ENCODE measurements at places on chromosomes 5 and 9. TPM values are rescaled to one million over a fixed set of nuclear protein-coding genes. Genes with fewer than 3 reads are reported as not detected.

The LRRC19 gene
- total RNA-seq, result not detected

The FBP2 gene
- not detected for total RNA-seq

The IFNA13 gene
- not detected for total RNA-seq

The CDKN2B-AS1 gene
- not detected for total RNA-seq

DNA sequence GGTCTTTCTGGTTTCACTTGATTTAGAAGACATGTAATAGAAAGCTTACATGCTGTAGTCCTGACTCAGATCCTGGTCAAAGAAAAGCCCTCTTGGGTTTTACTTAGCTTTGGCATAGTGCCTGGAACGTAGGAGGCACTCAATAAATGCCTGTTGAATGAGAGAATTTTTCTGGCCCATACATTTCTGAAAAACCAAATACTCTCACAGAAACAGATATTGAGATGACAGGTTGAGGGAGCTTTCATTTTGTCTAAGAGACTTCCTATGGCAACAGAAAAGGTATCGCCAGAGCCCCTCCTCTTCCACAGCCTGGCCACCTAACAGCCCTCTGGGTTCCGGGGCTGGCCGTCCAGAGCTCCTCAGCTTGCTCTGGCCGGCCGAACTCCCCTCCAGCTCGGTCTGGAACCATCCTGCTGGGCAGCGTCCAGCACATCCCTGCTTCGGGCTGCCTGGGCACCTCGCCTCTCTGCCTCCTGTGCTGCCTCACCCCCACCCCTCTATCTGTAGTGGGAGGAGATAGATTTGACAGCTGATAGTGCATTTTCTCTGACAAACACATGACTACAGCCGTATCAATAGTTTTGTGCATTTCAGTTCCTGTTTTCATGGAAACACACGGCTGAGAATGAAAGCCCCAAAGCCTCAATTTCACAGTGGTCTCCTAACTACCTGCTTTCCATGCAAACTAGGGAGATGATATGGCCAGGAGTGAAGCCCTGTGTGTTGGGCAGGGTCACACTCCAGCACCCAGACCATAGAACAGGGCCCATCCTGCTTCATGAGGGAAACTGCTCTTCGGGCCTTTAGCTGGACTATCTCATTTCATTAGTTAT, 1.1 kb downstream of the IL4 start:
- peaks cover 12% of the 10 kb centered on the region for H3K4me1 ChIP-seq
- no peak for DNase-seq

DNA sequence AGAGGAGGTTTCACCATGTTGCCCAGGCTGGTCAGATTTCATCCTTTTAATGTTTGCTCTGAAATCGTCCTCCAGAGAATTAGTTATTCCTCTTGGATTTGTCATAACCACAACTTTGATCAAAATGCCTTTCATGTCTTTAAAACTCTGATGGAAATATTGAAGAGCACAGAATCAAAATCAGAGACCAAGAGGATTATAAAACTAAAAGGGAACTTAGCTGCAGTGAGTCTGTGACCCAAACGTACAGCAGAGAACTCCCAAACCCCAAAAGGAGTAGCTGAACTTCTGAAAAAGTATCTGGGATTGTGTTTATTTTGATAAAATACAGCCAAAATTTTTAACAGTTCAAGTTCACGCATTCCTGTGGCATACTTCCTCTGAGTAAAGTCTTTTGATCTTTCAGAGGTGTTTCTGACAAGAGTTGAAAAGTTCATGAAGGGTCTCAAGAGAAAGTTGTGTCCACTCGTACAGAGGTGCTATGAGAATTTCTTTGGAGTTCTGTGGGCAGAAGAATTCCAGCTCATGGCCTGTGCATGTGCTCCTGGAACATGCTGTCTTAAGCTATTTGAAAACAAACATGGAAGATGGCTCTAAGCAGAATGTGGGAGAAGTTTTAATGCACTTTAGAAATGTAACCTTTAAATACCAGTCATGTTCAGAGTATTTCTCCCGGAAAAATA, 124.0 kb downstream of the ESM1 start:
- DNase-seq, result no peak
- H3K4me3 ChIP-seq, result no peak overlapping the region
- no peak overlapping the region for H3K27ac ChIP-seq
- H3K36me3 ChIP-seq, result no peaks in the 10 kb centered on the region

DNA sequence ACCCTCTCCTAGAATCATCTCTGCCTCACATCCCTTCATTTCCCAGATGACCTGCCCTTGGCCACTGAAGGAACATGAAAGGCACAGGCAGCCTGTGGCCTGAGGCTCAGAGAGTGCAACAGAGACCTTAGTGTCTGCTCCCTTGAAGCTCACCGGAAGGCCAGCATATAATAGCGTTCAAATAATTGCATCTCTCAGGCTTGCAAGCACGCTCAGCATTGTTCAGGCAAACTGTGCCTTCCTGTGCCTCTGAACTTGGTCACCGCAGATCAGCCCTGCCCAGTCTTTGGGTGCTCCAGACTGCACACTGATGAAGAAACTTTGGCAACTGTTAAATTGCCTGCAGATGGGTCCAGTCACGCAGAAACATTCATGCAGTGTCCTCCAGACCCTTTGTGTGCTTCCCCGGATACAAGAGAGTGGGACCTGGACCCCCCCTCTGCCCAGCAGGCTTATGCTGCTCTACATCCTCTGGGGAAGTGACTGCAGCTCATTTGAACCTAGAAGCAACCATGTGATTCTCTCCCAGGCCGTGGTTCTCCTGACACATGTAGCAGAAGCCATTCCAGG, 216.0 kb upstream of the ANKRD55 start:
- no peaks in the 10 kb centered on the region for H3K36me3 ChIP-seq
- no peaks in the 10 kb centered on the region for H3K27me3 ChIP-seq
- peaks cover 16% of the 10 kb centered on the region for H3K4me1 ChIP-seq
- no peak overlapping the region for H3K4me3 ChIP-seq
- no peak for DNase-seq

DNA sequence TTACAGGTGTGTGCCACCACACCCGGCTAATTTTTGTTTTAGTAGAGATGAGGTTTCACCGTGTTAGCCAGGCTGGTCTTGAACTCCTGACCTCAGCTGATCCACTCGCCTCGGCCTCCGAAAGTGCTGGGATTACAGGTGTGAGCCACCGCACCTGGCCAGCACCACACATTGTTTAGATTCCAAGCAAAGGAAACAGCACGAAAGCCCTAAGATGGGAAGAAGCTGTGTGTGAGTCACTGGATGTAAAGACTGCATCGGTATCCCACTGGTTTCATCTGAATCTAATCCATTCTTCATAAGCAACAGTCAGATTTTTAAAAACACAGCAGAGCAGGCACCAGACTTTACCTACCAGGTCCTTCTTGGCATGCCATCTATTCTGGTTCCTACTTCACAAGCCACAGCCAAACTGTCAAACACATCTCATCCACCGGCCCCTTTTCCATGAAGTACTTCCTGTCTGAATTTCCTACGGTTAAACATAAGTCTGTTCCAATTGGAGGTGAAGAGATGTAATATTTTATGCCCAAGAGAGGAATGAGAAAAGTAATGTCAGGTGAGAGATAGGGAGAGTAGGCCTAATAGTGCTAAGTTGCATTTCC, 17.4 kb downstream of the UBTD2 start:
- no peak overlapping the region for H3K27ac ChIP-seq
- no peak overlapping the region for H3K4me3 ChIP-seq
- H3K36me3 ChIP-seq, result no peaks in the 10 kb centered on the region
- no peak for DNase-seq
- H3K4me1 ChIP-seq, result no peaks in the 10 kb centered on the region

DNA sequence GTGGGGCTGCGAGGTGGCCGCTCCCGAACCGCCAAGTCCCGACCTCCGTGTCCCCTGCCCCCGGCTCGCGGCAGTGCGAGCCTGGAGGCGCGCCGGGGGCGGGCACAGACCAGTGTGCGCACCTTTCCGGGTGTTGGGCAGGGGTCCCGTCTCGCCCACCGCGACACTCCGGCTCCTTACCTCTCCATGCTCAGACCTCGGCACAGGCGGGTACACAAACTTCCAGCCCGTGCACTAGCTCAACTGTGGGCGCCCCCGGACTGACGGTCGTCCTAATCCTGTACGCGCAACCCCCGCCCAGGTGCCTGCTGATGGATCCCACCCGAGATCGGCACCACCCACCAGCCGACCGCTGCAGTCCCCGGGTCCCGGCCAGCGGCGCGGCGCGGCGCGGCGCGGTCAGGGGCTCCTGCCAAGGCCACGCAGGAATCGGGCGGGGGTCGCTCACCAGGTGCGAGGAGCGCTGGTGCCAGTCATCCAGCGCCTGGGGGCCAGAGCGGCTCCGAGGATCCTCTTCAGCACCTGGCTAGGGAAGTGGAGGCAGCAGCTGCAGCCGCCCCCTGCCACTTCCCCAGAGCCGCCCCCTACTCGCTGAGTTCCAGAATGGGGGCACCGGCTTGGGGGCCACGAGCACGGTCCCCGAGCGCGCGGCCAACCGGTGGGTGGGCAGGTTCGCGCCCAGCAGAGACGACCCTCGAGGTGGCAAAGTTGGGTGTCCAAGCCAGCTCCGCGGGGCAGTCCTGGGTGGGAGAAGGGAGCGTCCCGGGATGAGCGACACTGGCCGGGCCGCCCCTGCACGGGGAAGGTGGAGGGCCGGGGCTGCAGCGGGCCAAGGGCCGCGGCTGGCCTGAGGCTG, 511 bp downstream of the SEMA5A start:
- peaks cover 12% of the 10 kb centered on the region for H3K27me3 ChIP-seq
- peak overlapping the region; percentile 75 for H3K4me3 ChIP-seq
- H3K27ac ChIP-seq, result peak overlapping the region; percentile 82
- DNase-seq, result peak; percentile 81
- H3K36me3 ChIP-seq, result peaks cover 6% of the 10 kb centered on the region
- peaks cover 35% of the 10 kb centered on the region for H3K4me1 ChIP-seq

GRCh38 chr5:159695741-159696294, 220.5 kb upstream of the ADRA1B start:
- no peak overlapping the region for H3K27ac ChIP-seq
- H3K4me3 ChIP-seq, result no peak overlapping the region
- no peaks in the 10 kb centered on the region for H3K36me3 ChIP-seq
- H3K27me3 ChIP-seq, result no peaks in the 10 kb centered on the region

DNA sequence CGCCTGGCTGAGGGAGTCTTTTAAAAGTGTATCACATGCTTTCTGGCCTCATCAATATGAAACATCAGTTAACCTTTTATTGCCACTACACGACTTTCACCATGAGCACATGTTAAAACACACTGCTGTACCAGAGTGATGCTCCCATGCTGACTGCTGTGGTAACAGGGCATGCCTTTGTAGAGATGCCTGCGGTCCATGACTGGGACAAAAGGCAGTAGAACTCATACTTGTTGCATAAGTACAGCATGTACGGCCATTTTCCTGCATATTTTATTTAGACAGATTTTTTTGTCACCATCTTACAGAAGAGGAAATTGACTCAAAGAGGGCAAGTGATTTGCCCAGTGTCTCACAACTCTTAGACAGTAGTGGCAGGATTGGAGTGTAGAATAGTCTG, 105.7 kb upstream of the ADAMTSL1 start:
- no peaks in the 10 kb centered on the region for H3K4me1 ChIP-seq
- no peaks in the 10 kb centered on the region for H3K36me3 ChIP-seq
- H3K4me3 ChIP-seq, result no peak overlapping the region
- no peaks in the 10 kb centered on the region for H3K27me3 ChIP-seq
- H3K27ac ChIP-seq, result no peak overlapping the region

DNA sequence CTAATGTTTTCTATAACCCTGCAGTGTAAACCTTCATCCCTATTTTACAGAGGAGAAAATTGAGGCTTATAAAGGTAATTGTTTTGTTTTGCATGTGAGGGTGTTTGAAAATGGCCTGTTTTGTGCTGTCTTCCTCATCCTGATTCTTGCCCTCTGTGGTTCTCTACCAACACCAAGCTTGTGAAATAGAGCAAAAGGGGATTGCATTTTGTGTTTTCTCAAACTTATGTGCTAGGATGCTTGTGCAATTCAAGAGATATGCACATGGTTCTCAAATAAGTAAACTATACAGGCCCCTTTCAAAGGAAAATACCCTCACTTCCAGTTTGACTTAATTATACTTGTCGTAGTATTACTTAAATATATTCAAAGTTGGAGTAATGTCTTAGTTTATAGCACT, 17.2 kb downstream of the PAM start:
- H3K27ac ChIP-seq, result no peak overlapping the region
- H3K27me3 ChIP-seq, result no peaks in the 10 kb centered on the region
- H3K4me1 ChIP-seq, result peaks cover 22% of the 10 kb centered on the region
- no peak overlapping the region for H3K4me3 ChIP-seq
- no peaks in the 10 kb centered on the region for H3K36me3 ChIP-seq
- DNase-seq, result no peak

DNA sequence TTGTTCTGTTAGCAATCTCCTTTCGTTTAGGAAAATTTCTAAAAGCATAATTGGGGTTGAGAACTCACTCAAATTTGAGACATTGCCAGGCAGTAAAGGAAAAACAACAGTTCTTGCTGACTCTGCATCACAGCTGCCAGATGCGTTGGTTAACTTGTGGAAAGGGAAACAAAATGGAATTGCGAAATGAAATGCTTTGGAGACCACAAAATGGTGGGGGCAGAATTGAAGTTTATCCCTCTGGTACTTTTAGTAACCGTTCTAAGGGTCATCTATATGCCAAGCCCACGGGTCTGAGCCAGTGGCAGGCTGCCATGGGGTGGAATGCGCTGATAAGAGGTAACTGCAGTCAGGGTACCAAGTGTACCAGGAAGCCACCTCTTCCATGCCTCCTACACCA, 28.6 kb upstream of the SELENOP start:
- no peaks in the 10 kb centered on the region for H3K27me3 ChIP-seq
- peak overlapping the region; percentile 77 for H3K27ac ChIP-seq
- peaks cover 30% of the 10 kb centered on the region for H3K4me1 ChIP-seq
- H3K4me3 ChIP-seq, result no peak overlapping the region
- no peaks in the 10 kb centered on the region for H3K36me3 ChIP-seq
- no peak for DNase-seq

DNA sequence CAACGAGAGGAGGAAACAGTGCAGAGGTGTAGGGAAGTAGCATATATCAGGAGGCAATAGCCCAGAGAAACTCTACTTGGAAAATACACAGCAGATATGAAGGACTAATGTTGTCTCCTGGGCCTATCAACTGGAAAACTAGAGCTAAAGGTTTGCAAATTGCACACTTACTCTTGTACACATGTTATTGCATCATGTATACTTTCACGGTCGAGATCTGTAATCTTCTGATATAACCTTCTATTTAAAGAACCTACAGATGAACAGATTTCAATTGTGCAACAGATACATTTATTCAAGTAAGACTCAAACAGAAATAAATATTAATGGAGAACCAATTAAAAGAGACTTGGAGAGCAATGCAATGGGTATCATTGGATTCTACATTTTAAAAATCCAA, 256.3 kb upstream of the TMEM161B start:
- no peak overlapping the region for H3K4me3 ChIP-seq
- H3K27ac ChIP-seq, result no peak overlapping the region
- no peaks in the 10 kb centered on the region for H3K4me1 ChIP-seq
- H3K27me3 ChIP-seq, result no peaks in the 10 kb centered on the region

DNA sequence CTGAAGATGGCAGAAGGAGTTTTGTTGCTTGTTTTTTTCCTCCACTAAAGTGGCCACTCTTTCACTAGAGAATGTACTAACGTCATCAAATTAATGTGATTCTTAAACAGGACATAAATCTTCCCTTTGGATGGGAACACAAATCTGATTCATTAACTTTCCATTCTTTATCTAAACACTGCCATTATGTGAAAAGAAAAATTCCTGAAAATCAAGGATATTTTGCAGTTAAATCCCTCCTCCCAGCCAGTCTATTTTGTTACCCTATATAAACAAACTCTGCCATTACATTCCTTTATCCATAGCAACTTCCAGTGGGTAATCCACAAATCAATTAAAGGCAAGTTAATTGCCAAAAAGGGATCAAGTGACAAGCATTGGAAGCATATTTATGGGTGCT, 546.5 kb downstream of the PDE4D start:
- H3K36me3 ChIP-seq, result no peaks in the 10 kb centered on the region
- peaks cover 4% of the 10 kb centered on the region for H3K4me1 ChIP-seq
- no peaks in the 10 kb centered on the region for H3K27me3 ChIP-seq
- H3K4me3 ChIP-seq, result no peak overlapping the region

- H3K27ac ChIP-seq, result no peak overlapping the region
- H3K36me3 ChIP-seq, result no peaks in the 10 kb centered on the region
- H3K4me3 ChIP-seq, result no peak overlapping the region
Observed at GRCh38 chr5:122439645-122440044, 127.6 kb downstream of the SNCAIP start.
